ENCODE measurements at places on chromosomes 2 and 18.

DNA sequence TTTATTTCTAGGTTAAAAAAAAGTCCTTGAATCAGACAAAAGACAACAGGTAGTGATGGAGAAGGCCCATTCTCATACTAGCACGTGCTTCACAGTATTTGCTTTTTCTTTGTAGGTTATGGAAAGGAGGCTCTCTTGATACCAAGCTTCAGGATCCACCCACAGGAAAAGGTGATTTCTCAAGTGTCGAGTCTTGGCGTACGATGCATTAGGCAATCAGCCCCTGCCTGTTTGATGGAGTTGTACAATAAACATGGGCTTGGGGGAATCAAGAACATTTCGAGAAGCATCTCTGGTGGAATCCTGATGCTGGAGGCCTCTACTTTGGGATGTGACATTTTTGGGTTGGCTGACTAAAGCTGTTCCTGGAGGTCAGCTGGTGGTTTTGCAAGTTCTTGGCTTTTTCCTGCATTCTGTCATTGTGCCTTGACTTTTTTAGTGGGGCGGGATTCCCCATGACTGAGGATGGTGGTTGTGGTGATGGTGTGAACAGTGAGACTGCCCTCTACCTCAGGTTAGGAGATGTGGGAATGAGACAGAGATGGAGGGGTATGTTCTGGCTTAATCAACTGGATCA lies 231.5 kb upstream of the SPRED2 start:
- DNase-seq = no peak

DNA sequence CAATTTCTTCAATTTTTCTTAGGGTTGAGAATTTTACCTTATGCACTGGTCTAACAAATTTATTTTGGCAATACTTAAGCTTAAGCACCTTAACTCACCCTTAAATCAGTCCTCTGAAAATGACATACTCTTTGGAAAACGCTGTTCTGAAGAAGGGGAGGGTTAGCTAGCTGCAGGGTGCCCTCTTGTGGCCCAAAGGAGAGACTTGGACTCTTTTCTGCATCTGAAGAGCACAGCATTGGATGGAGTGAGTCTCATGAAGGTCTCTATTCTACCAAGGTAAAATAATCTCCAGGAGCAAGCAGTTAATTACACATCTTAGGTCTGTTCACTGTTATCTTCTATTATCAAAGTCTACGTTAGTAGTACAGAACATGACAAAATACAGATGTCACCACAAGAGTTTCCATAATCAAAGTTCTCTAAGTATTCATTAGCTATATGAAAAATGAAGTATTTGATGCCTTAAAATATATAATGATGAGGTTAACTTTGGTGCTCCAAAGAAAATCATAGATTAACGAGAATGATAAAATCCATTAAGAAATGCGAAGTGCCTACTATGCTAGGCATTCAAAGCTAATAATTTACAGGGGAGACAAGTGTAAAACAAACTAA lies 24.4 kb downstream of the PUM2 start:
- DNase-seq = peak; percentile 31

GRCh38 chr2:155456222-155456621 lies 757.7 kb downstream of the KCNJ3 start:
- DNase-seq = no peak

GRCh38 chr18:3415110-3415509 lies 34.9 kb upstream of the TGIF1 start:
- DNase-seq = no peak

DNA sequence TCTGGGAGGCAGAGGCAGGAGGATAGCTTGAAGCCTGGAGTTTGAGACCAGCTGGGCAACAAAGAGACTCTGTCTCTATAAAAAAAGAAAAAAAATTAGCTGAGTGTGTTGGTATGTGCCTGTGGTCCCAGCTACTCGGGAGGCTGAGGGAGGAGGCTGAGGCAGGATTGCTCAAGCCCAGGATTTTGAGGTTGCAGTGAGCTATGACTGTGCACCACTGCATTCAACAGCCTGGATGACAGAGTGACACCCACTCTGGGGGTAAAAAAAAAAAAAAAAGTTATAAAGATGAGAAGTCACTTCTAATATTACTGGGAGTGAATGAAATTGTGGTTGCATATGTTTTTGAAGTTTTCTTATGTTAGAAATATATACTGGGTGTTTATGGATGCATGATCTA lies 71.6 kb downstream of the C2orf74 start:
- no peak for DNase-seq

- DNase-seq = no peak
Measured at GRCh38 chr2:39141334-39142271, 20.8 kb upstream of the SOS1 start.

GRCh38 chr2:228447266-228447915 lies 265.9 kb upstream of the SPHKAP start:
- DNase-seq = no peak

- peak; percentile 55 for DNase-seq
Measured at GRCh38 chr2:1140389-1141003, 189.8 kb downstream of the SNTG2 start.

DNA sequence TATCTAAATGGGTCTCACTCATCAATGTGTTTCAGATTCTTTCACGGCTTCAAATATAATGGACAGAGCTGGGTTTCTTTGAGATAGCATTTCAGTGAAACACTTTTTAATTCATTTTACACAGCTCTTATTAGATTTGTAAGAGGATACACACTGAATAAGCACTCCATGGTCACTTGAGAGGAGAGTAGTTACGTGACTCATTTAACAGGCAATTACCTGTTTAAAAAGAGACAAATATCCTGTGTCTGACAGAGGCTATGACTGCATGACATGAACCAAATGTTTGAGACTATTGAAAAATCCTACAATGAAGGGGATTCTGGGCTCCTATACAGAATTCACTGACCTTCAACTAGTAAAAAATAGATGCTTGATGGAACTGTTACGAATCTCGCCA lies 786.9 kb downstream of the EPHA4 start:
- no peak for DNase-seq

Measured in stimulated activated naive CD8-positive, alpha-beta T cell treated with anti-CD3 and anti-CD28 coated beads, Interleukin-15, amount 100 ng/mL, for 72 hours (primary cell).